Mesendoderm (in vitro differentiated cells): ENCODE measurements at places on chromosomes 7 and 10.

GRCh38 chr10:88162852-88163251, 299.4 kb downstream of the PTEN start:
- peak; percentile 40 for DNase-seq

GRCh38 chr10:116888380-116889055, 39.2 kb downstream of the ENO4 start:
- DNase-seq: peak; percentile 89

GRCh38 chr7:140440593-140440992, 36.7 kb downstream of the RAB19 start:
- no peak for DNase-seq

- no peak for DNase-seq
Measured at GRCh38 chr10:50919010-50919409, 33.6 kb upstream of the A1CF start.

GRCh38 chr10:34323192-34323591, 491.9 kb downstream of the PARD3 start:
- no peak for DNase-seq

DNA sequence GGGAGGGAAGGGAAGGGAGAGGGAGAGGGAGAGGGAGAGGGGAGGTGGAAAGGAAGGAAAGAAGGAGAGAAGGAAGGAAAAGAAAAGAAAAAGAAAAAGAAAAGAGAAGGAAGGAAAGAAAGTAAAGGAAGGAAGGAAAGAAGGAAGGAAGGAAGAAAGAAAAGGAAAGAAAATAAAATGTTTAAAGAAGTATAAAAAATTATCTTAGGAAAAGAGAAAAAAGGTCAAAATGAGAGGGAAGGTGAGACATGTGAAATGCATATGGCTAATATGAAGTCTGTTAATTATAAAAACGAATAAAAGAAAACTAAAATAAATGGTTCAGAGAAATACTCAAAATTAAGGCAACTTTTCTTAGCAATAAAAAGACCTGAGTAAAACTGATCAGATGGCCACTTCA, 46.1 kb upstream of the ANLN start:
- DNase-seq: no peak

GRCh38 chr10:131576341-131577177, 265.0 kb upstream of the TCERG1L start:
- no peak for DNase-seq

DNA sequence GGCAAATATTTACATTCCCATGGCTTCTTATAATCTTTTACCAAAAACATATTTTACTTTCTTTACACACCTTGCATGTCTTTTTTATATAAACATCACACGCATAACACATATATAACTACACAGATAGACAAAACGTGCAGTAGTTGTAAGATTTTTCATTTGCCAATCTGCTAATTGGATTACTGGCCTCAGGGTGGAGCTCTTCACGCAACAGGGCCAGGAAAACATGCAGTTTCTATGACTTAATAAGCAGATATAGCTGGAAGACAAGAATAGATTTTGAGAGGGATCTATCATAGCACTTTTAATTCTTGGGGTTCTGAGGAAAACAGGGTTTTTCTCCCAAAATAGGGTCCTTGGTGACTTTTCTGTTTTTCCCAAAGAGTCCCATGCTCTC, 12.7 kb downstream of the ACADSB start:
- DNase-seq: no peak

GRCh38 chr7:9958486-9958885, 1015.2 kb upstream of the PHF14 start:
- DNase-seq: no peak

- DNase-seq: no peak
Measured at GRCh38 chr7:45435131-45435530, 139.0 kb upstream of the ADCY1 start.

GRCh38 chr10:96257944-96258343, 13.4 kb downstream of the BLNK start:
- no peak for DNase-seq

DNA sequence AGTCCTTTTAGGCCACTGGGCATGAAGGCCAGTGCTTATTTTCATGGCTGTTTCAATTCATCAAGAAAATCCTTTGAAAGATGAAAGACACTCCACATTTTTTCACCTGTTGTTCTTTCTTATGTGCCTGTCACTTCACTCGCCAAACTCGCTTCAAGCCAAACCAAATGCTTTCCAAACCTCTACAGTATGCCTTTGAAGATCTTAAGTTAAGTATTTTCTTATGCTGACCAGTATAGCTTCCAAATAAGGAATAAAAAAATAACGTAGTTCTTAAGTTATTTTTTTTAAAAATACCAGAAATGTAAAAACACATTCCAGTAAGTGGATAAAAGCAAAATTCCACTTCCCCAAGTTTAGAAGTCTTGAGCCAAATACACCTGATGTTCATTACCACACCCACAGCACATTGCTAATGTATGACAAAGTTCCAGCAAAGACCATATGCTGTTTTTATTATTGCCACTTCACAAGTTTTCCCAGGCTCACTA, 186.1 kb downstream of the MTERF1 start:
- DNase-seq: no peak

GRCh38 chr7:42883950-42884349, 27.9 kb downstream of the C7orf25 start:
- peak; percentile 47 for DNase-seq

DNA sequence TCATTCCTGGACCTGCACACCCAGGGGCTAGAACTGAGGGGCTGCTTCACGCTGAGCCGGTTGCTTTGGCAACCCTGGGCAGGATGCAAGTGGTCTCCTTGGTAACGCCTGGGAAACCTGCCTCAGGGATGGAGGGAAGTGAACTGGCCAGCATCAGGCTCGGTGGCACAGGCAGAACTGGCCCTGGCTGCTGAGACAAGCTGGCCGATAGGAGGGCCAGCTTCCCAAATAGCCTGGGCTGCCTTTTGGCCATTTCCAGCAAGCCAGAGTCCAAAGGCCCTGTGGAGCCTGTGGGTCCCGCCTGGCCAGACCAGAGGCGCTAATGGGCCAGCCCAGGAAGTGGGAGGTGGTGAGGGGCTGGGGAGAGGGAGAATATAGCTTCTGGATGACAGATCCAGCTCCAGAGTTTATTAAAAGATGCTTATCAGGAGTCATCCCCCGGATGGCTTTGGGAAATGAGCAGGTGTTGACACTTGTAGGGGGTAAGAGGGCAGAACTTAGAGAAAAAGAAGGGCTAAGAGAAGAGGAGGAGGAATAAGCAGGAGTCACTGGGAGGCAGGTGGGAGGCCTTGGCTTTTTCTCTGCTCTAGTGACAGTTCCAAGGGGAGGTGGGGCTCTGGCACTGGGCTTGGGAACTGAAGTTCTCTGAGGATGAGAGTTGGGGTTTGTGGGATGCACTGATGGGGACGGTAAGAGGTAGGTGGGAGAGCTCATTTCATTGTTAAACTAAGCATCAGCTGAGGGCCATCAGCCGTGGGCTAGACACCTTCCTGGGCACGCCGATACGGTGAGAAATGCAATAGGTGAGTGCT, 9.6 kb downstream of the NEURL1 start:
- no peak for DNase-seq

DNA sequence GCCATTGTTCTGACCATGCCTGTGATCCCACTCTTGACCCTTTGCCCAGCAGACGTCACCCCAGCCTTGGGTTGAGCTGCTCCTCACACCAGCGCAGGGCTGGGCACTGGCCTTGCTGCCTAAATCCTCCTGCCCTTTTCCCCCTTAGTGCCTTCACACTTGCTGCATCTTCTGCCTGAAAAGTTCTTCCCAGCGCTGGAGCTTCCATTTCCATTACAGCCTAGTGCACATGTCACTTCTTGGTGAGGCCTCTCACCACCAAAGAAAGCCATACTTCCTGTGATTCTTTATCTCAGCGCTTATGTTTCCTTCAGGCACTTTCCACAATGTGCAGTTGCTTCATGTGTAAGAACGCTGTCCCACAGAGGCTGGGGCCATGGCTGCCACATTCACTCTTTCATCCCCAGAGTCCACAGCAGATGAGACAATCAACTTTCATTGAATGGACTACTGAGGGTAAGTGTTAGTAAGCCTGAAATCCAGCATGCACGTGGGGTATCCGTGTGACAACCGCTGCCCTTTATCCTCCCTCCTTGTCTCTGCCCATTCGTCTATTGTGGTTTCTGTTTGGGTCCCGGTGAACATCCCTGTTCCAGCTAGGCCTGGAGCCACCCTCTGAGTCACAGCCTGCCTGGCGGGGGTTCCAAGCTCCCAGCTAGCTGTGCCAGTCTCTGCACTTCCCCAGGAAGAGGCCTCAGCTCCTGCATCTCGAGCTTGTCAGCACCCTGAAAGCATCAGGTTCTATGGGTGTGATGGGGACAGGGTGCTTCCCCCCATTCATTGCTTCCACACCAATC, 37.3 kb downstream of the ADRA2A start:
- no peak for DNase-seq

DNA sequence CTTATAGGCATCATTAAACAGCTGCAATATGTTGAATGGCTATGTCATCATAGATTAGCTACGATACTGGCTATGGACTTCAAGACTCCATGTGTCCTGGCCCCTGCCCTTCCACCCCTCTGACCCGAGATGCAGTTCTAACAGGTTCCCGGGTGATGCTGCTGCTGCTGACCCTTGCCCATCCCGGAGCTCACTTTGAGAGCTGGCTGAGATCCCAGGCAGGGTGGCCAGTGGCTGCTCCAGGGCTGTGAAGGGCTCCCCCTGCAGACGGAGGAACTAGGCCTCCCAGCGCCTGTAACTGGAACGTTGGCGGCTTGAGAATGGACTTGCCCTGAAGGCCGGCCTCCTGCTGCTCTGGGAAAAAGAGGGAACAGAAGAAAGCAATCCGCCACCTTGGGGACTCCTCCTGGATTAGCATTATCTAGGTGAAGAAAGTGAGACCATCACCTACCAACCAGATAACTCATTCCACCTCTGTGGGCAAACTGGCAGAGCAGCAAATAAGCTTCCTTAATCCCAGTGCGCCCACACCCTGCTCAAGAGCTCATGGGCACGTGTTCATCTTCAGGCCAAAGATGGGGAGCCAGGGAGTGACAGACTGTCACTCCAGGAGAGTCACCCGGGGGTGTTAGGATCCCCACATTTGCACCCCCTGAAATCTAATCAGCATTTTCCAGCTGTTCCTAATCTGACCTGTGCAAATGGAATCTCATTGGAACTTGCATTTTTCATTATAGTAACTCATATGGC, 56.8 kb downstream of the PARP12 start:
- peak; percentile 85 for DNase-seq

GRCh38 chr7:42227541-42227935, 9.5 kb downstream of the GLI3 start:
- peak; percentile 70 for DNase-seq

GRCh38 chr10:124697443-124697836, 46.7 kb downstream of the FAM53B start:
- DNase-seq: no peak

GRCh38 chr10:22259280-22259679, 41.5 kb upstream of the EBLN1 start:
- DNase-seq: peak; percentile 32

DNA sequence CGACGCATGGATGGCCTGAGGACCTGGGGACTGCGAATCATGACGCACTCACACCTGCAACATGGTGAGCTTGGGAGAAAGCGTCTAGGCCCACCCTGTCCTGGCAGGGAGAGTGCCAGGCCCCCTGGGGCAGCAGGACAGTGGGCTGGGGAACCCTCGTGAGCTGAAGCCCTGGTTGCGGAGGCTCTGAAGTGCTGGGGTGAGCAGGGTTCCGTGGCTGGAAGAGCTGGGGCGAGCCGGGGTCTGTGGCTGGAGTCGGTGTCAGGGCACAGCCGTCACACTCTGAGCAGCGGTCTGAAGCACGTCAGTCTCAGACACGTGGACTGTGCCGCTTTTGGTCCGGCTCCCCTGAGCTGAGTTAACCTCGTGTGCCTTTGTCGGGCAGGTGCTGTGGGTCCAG, 4.7 kb downstream of the SUN1 start:
- DNase-seq: no peak

DNA sequence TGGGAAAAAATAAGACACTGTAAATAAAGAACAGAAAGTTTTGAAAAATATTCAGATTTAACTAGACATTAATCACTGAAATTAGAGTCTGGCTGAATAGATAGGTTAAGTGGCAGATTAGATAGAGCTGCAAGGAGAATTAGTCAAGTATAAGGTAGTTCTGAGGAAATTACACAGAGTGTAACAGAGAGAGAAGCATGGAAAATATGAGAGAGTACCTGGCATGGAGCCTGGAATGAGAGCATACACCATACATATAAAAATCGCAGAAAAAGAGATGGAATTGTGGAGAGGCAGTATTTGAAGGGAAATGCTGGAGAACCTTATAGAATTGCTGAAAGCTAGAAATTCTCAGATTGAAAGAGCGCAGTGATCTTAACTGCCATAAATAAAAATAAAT, 46.9 kb downstream of the ZNRF2 start:
- DNase-seq: no peak

- peak; percentile 39 for DNase-seq
Measured at GRCh38 chr7:106417273-106417902, 132.6 kb upstream of the NAMPT start.

DNA sequence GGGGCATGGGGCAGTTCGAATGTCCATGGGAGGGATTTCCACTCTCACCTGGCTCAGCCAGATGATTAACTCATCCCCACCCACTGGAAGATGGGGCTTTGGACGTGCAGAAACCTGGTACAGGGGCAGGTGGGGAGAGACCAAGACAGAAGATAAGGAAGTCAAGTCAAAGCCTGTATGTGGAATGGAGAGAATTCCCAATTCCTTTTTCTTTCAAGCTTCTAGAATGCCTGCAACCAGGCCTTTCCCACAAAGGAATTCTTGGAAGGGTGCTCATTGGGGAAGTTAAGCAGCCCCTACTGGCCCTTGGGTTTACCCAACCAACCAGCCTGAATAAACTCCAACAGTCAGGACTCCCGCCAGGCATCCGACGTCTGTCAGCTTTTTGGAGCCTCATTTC, 39.1 kb downstream of the CCM2 start:
- DNase-seq: no peak

DNA sequence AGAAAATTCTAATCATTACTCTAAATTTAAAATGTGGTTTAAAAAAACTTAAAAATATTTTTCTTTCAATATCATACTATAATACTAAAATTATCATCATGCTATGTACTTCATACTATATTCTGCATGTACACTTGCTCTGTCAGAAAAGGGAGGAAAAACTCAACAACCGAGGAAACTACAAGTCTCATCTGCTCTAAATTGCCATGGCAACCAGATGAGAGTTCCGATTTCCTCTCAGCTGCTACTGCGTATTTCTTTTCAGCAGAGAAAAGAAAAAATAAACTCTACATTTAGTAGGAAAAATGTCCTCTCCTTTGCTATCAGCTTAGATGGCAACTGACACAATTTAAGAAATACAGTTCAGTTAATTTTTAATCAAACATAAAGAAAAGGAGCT, 178.9 kb downstream of the SRPK2 start:
- no peak for DNase-seq

- DNase-seq: no peak
Measured at GRCh38 chr10:32943395-32943794, 14.6 kb downstream of the ITGB1 start.

GRCh38 chr10:55631071-55631654, 729.9 kb downstream of the ZWINT start:
- peak; percentile 90 for DNase-seq
